ENCODE measurements at places on chromosomes 2 and 18. TPM values are rescaled to one million over a fixed set of nuclear protein-coding genes. Genes with fewer than 3 reads are reported as not detected.

- peak; percentile 37 for DNase-seq
Measured at GRCh38 chr18:61606759-61607158, 273.5 kb downstream of the CDH20 start.

DNA sequence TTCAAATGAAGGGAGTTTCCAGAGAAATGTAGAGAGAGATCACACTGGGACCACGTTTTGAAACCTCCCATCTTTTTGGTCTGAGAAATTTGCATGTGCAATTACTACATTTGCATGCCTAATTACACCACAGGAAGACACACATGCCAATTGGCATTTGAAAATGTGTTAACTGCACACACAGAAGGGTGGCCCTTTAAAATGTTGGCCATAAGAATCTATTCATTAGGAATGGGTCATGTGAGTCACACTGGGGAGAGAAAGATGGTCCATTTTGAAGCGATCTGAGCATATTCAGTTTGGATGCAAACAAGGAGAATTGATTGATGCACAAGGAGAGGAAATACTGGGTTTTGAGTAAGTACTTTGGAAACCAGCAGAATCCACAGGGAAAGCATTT, 1407.1 kb upstream of the ACVR2A start:
- DNase-seq = no peak

DNA sequence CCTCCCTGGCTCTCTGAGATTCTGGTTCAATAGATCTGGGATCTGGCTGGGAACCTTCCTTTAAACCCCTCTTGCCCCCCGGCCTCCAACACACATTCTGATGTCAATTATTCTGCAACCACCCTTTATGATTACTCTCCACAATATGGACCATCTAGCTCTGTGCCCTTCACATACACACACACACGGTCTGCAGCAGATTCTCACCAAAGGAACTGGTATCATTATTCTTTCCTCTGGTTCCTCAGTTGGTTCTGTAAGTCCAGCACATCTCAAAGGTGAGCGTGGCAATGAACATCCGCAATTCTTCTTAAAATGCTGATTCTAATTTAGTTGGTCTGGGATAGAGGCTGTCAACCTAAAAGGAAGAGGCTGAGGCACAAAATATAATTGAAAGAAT, 2.8 kb upstream of the TMEM163 start:
- no peak for DNase-seq

- DNase-seq = no peak
Measured at GRCh38 chr2:151049746-151050145, 211.9 kb downstream of the RBM43 start.

DYNAP gene
- not detected for total RNA-seq

DNA sequence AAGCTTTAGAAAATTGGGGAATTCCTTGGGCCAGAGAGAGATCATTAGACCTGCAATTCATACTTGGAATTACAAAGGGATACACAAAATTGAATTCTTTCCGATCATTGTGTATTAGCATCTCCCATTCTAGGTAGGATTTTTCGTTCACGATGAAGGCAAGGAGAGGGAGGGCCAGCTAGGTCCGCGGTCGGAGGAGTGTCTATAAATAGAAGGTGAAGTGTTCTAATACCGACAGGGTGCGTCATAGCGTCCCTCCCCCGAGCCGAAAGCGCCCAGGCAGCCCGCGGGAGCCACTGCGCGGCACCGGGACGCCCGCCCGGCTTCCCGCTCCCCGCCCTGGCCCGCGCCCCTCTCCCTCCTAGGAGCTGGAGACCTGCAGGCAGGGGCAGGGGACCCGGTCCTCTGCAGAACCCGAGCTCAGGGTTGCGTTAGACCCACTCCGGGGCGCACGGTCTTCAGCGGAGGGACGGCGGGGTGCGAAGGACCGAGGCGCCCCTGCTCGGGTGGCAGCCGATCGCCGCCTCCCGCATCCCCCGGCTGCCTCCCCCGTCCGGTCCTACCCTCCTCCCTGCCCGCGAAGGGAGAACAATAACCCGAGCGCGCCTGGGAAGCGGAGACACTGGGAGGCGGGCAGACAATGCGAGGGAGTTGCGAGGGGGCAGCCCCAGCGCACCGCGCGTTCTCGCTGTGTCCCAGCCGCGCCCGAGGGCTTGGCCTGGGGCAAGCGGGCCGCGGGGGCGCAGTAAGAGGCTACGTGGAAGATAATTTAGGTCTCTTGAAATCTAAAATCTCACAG, 114.2 kb upstream of the SERTAD2 start:
- DNase-seq = peak; percentile 93

DNA sequence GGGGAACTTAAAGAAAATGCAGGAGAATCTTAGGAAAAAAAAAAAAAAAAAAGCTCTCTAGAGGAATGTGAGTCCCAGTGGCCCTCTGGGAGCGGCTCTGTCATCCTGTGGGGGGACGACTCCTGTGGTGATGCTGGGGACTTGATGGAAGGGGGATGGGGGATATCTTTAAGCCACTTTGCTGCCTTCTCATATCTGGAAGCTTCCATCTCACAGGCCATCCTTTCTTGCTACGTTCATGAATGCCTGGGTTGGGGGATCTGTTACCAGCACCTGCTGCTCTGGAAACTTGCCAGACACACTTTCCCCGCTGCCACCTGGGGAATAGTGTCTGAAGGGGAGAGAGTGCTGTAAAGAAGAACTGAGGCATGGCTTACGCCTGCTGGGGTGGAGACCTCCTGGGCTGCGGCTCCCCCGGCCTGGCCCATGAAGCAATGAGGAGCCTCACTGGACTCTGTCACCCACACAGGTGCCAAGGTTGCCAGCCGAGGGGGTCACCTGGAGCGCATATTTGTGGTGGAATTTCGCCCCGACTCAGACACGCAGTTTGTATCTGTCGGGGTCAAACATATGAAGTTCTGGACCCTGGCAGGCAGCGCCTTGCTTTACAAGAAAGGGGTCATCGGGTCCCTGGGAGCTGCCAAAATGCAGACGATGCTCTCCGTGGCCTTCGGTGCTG, 92.8 kb downstream of the RTN4 start:
- DNase-seq = no peak

GRCh38 chr2:207352978-207353671, 176.6 kb upstream of the CREB1 start:
- no peak for DNase-seq

DNA sequence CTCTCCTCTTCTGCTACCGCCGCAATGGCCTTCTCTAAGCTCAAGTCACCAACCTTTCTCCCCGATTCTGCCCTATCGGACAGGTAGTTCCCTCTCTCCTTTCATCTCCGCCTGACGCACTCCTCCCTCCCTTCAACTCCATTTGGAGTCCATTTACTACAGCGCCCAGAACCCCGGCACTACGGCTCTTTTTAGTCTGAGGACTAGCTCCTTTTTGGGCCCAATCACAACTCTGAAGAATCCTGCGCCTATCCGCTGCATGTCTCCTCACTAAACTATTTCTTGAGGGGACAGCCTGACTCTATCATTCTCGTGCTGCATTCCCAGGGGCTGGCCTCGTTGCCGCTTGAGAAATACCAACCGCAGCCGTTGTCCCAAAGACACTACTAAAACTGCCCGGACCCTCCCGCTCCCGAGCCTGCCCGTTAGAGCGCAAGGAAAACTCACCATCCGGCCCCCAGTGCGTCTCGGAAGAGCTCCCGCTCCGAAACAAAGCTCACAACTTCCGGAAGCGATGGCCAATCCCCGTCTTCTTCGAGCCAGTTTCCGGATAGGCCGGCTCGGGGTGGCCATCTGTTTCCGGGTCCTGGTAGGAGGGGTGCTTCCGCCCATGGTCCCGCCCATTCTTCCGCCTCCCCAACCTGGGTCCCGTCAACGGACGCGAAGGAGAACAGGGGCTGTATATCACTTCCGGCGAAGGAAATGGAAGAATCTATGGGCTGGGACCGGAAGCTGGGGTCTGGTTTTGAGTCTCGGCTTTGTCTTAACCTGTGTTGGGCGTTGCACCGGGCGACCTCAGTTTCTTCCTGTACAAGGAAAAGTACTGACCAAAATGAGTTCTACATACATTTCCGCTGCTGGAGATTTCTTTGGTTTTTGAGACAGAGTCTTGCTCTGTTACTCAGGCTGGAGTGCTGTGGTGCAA, at the start of gene TPRKB:
Gene TPRKB, minus strand, starts transcription at position 491 of the 925 bp plus-strand sequence. CDS start 2,776 bp downstream, outside the sequence.
- DNase-seq = peak; percentile 98

GRCh38 chr18:73617981-73618380, 529.7 kb downstream of the FBXO15 start:
- no peak for DNase-seq

GRCh38 chr2:164701565-164701964, 80.3 kb upstream of the GRB14 start:
- DNase-seq = no peak

MOCOS gene
- 4.4 TPM for total RNA-seq

DLX2 gene
- total RNA-seq = 0.35 TPM

DNA sequence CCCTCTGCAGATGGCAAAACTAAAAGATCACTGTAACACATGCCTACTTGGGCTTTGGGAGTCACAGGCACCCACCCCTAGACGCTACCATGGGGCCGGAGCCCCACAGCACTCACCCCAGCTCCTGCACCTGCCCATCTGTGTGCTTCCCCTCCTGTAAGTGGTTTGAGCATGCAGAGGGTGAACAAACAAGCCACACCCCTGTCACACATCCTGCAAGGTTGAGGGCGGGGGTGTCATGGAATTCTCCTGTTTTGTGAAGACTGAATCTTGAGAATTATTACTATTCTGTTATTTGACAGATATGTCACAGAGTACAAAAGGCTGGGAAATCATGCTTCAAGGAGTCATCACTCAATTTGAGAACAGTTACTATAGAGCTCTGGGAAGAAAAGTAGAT, 60.9 kb downstream of the RFTN2 start:
- DNase-seq = no peak

- DNase-seq = no peak
Measured at GRCh38 chr2:68806511-68807109, 64.6 kb downstream of the BMP10 start.

DNA sequence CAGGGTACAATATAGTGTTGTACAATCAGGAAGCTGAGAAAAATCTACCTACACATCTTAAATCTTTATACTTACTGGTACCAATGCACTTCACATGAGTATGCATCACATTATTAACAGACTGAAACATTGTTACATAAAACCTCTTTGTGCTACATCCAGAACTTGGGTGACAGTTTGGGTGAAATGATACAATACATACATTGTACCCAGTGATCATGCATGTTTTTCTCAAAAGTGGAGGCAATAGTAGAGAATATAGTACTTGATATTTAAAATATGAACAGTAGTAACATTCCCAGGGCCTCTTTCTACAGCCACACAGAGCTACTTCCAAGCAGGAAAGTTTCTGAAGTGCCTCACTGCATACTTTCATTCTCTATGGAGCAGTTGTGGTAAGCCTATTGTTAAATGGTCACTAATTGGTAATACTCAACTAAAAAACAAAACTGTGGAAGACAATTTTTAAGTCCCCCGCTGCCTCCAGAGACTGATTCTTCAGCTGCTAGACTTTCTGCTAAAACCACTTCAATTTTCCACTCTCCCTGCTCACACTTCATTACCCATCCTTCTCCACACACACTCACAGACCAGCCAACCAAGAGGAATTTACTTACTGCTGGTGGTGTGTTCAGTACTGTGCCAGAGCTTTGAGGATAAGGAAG, 22.9 kb upstream of the GRB14 start:
- no peak for DNase-seq

SPP2 gene
- not detected for total RNA-seq

GRCh38 chr18:2570772-2571199, 519 bp downstream of the METTL4 start:
- DNase-seq = peak; percentile 82

GRCh38 chr2:16645775-16646559, 19.7 kb downstream of the CYRIA start:
- no peak for DNase-seq

EGR4 gene
- total RNA-seq = not detected

GRCh38 chr2:222992137-222992536, 59.9 kb upstream of the KCNE4 start:
- DNase-seq = no peak

IL36G gene
- not detected for total RNA-seq

DNA sequence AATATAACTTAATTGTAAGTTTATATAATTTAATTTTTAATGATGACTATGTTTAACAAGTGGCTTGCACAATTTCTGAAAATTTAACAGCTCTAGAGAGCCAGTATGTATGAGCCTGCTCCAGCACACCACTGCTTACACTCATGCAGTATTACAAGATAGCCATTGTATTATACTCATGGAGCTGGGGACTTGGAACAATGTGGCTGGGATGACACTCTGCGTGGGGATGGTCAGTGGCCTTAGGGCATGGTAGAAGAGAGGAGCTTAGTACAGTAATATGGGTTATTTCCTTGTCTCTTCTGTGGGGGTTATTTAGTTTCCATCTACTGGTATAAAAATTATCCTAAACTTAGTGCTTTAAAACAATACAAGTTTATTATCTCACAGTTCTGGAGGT, 105.1 kb upstream of the STON1 start:
- DNase-seq = no peak

AGFG1 gene
- 73.0 TPM for total RNA-seq

ACKR3 gene
- 8.0 TPM for total RNA-seq

SULT1C2 gene
- not detected for total RNA-seq

DNA sequence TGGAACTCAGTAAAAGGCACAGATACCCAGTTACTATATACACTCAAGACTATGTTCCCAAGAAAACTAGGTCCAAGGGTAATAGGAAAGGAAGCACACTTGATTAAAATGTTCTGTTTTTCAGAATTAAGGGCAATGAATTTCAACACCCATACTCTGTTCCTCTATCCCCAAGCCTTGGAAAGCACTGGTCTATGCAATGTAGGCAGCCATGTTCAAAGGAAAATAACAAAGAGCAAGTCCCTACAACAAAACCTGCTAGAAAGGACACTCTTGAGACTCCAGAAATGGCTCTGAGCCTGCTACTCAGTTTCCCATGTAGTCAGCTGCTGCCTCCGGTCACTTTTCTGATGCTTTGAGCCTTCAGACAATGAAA, 6.8 kb downstream of the CYB5A start:
- DNase-seq = no peak

GRCh38 chr18:32373995-32374394, 96.7 kb downstream of the GAREM1 start:
- peak; percentile 80 for DNase-seq

- DNase-seq = no peak
Measured at GRCh38 chr2:41668529-41668928, 379.3 kb upstream of the PKDCC start.

DNA sequence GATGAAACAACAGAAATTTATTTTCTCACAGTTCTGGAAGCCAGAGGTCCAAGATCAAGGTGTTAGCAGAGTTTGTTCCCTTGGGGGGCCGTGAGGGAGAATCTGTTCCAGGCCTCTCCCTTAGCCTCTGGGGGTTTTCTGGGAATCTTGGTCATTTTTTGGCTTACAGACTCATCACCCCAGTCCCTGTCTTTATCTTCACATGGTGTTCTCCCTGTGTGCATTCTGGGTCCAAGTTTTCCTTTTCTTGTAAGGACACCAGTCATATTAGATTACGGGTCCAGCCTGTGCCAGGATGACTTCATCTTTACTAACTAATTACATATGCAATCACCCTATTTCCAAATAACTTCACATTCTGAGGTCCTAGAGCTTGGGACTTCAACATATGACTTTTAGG, 292.5 kb upstream of the TRIB2 start:
- DNase-seq = no peak

- DNase-seq = no peak
Measured at GRCh38 chr18:43060020-43060419, 55.5 kb downstream of the RIT2 start.

Measured in mucosa of descending colon (tissue), 3 donors.